ENCODE measurements at places on chromosomes 12 and 14.
A peak's percentile ranks its signal among the peaks of the same experiment; 100 is the strongest.

DNA sequence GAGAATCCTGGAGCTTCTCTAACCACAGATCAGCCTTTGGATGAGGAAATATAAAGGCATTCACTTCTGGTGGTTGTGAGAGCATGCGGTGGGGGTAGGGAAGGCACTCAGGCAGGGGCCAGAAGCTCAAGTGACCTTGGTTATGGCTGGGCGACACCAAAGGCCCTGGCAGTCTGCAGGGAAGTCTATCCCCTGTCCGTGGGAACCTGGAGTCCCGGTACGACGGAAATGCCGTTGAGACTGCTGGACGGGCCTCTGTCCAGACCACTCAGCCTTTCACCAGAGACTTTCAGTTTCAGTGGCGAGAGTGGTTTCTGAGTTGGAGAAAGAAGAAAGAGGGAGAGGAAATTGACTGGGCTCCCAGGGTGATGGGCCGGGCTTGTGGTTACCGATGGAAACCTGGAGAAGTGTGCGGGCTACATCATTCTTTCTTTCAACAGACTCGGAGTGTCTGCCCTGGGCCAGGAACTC is 20.9 kb downstream of the ISCA2 start:
- DNase-seq, result peak; percentile 73

DNA sequence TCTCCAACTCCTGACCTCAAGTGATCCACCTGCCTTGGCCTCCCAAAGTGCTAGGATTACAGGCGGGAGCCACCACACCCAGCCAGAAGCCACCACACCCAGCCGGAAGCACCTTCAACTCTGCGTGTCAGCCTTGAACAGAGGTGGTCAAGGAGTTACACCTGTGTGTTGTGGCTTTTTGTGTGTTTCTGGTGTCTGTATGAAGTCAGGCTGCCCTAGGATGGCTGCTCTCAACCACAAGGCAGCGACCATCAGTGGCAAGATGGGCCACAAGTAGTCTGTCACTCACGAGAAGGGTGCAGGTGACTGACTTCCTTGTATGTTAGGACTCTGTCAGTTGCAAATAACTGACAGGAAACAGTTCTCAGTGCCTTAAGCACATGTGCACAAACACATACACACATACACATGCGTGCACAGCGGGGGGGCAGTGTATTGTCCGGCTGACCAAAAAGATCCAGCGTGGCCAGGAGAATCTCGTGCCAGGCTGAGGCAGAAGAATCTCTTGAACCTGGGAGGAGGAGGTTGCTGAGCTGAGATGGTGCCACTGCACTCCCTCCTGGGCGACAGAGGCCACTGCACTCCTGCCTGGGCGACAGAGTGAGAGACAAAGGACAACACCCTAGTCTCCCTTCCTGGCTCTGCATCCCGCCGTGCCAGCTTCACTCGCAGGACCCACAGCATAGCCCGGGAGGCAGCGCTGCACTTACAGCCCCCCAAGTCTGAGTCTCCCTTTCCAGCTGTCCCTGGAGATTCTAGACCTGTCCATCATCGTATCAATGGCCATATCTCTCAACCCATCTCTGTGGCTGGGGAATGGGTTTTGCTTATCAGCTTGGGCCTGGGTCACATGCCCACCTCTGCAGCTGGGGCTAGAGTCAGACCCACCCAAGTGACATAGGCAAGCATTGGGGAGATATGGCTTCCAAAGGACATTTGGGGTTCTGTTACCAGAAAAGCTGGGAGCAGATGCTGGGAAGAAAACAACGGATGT is 13.7 kb downstream of the P2RX4 start:
- no peak for DNase-seq

DNA sequence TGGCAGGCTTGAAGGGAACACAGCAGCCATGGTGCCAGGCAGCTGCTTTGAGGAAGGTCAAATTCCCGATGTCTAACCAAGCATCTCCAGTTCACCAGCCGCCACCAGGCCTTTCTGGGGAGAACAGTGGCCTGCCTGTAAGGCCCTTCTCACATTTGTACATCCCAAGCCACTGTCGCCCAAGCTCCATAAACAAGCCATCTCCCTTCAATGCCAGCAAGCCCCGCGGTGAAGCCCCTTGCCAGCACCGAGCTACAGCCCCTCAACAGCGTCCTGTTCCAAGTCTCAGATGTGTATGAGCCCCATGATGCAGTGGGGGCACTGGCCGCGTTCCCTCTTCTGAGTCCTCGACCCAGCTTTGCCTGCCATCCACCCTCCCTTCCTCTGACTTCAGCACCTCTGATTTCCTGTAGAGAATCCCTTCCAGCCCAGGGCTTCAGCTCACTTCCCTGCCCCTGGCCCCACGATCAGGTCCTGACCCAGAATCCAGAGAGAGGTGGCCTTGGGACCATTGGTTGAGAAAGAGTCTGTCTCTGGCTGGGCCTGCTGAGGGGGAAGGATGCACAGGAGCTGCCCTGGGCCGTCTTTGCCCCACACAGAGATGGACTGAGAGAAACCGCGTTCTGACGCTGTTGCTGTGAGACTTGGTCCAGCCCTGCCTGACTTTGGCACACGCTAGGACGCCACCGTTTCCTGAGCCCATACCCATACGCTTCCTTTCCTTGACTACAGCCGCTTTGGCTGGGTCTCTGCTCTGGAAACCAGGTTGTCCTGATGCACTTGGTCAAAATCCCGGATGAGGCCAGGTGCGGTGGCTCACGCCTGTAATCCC is 1.9 kb upstream of the MMP17 start:
- no peak for DNase-seq

- DNase-seq, result no peak
Measured at GRCh38 chr12:115785548-115785947, 491.9 kb downstream of the MED13L start.

- no peak for DNase-seq
Measured at GRCh38 chr12:123102366-123102765, 48.5 kb downstream of the PITPNM2 start.

- DNase-seq, result no peak
Measured at GRCh38 chr12:93573552-93574223, 1.2 kb downstream of the SOCS2 start.
